Cerebellar nuclear complex (tissue), 1 donor: ENCODE measurements at places on chromosomes 4 and X.

DNA sequence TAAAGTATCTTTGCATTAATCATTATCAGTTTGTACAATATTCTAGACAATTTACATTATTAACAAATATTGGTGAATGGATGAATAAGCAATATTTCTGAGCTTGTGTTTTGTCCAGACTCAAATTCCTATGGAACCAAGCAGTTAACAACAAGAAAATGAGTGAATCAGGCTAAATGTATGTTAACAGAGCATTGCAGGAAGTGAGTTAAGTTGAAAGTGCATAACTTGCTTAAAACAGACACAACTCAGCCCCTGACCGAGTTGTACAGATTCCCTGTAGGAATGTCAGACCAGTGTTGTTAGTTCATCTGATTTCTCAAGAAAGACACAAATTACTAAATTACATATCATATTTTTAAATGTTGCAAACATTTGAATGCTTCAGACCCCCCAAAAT is 23.7 kb upstream of the CSN1S1 start:
- DNase-seq = no peak

GRCh38 chr4:16967722-16968121 is 69.3 kb upstream of the LDB2 start:
- no peak for DNase-seq

GRCh38 chr4:37388681-37389365 is 144.3 kb downstream of the NWD2 start:
- DNase-seq = no peak

GRCh38 chrX:134073341-134073740 is 87.9 kb upstream of the GPC3 start:
- DNase-seq = no peak

GRCh38 chr4:77110730-77111129 is 34.9 kb upstream of the CCNI start:
- DNase-seq = no peak

DNA sequence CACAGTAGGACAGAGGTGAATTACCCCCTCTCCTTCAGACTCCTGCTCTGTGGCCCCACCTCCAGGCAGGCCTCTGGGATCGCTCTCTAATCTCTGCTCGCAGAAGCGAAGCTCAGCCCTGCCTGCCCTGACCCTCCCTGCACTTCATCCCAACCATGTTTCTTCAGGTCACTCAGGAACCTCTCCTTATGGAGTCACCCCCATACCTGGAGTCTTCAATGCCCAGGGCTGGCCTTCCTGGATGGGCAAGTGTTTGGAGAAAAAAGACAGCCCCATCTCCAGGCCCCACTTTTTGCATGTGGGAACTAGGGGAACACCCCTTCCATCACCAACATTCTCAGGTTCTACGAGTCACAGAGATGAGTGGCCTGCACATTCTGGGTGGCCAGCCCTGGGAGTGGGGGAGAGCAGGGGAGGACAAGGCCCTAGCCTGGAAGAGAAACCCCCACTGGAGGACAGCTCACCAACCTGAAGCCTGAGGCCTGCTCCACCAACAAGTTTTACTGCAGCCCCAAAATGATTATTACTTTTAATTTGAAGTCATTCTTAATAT is 90.8 kb downstream of the PPP2R2C start:
- DNase-seq = no peak

GRCh38 chrX:121084903-121085611 is 37.6 kb downstream of the GLUD2 start:
- no peak for DNase-seq

GRCh38 chr4:150136481-150136880 is 58.2 kb downstream of the DCLK2 start:
- no peak for DNase-seq

DNA sequence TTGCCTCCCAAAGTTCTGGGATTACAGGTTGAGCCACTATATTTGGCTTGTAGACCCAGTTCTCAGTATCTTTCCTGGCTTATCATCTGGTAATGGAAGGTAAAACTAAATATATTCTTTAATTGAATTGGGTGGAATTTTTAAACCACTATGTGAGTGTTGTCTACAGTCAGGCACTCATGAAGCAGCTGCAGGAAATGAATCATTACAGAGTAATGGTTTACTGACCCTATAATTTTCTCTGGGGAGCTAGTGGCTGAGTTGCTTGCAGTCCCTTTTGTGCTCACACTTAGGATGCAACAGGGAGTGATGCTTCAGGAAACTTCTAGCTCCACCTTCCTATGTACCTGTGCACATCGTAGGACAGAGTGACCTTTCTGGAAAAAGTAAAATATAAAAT is 4.1 kb upstream of the UGT2B7 start:
- DNase-seq = no peak

DNA sequence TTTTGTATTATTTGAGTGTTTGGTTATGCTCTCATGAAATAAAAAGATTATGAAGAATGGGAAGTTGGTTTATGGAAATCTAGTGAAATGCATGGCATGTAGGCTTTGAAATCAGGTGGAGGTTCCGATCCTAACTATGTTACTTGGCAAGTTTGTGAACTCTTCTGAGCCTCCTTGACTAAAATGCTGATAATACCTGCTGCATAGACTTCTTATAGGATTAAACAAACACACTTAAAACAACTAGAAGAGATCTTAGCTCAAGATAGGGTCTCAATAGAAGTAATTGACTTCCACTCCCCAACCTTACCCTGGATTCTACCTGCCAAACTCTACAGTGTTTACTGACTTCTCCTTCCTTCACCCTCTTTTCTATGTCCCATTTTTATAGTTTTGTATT is 22.2 kb upstream of the TLR2 start:
- no peak for DNase-seq

DNA sequence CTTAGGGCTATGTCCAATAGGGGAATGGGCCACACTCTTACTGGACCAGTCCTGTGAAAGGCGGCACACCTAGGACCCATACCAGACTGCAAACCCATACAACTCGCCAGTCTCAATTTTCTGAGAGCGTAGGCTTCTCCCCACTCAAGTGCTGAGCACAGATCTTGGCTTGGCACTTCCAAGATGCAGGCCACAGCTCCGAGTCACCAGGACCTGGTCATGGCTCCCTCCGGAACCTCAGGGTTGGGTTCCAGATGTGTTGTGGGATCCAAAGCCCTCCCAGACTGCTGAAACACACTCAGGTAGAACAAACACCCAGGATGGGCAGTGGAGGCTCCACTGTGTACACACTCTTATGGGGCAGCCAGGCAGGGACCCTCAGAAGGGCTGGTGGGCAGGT is 103.3 kb downstream of the TMEM144 start:
- no peak for DNase-seq

GRCh38 chr4:52585379-52585778 is 73.7 kb downstream of the USP46 start:
- no peak for DNase-seq

DNA sequence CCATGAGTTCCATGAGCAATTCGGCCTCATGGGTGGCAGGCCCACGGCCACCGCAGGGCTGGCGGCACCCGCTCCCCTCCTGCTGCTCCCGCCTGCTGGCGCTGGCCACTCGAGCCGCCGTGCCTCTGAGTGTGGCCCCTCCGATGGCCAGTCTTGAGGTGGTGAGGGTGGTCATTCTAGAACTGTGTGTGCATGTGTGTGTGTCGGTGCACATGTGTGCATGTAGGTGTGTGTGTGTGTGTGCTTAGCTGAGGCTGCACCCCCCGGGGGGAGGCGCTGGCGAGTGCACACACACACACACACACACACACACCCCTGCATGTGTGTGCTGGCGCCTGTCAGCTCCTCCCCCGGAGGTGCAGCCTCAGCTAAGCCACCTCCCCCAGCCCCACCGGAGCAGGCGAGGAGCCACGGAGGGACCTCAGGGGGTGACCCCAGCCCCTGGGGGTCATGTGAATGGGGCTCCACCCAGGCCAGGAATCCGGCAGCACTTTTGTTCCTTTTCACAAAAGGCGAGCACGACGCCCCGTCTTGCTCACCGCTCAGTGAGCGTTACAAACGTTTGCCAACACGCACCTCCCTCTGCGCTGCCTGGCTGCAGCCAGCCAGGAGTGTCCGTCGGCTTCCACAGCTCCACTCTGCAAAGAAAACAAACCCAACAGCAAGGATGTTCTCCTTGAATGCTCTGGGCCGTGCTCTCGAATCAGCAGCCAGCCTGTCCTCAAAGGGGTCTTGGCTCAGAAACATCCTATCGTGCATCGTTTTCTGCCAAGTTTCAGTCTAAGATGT is 29.9 kb downstream of the FGFRL1 start:
- no peak for DNase-seq

DNA sequence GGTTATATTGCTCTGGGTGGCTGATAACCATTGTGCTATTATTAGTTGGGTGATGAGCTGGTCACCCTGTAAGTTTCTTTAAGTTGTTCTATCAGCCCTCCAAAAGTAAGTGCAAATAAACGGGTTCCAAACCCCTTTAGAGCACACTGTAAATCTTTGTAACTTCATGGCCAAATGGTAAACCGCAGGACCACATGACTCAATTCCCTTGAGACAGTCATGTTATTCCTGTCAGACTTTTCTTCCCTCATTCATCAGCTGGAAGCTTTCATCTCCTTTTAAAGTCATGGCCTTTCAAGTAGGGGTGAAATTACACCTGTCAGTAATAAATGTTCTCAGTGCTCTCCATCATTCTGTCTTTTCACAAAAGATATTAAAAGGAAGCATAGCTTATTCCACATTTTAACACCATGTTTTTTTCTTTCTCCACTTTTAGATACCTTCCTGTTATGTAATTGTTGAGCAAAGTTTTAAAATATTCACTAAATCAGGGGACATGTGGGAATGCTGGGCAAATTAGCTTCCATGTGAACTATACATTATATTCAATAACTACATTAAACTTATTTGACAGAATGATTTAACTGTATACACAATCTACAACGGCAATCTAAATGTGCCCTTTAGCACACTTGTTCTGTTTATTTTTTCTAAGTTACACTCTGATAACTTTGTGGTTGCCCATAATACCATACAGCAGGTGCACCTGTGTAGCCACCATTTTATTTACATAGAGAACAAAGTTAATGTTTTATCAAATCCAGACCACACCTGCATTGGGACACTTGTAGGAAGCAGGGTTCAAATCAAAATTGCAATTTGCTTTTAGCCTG is 275.5 kb downstream of the CFAP299 start:
- DNase-seq = no peak

GRCh38 chr4:37825968-37826294 is 555 bp upstream of the PGM2 start:
- DNase-seq = no peak

DNA sequence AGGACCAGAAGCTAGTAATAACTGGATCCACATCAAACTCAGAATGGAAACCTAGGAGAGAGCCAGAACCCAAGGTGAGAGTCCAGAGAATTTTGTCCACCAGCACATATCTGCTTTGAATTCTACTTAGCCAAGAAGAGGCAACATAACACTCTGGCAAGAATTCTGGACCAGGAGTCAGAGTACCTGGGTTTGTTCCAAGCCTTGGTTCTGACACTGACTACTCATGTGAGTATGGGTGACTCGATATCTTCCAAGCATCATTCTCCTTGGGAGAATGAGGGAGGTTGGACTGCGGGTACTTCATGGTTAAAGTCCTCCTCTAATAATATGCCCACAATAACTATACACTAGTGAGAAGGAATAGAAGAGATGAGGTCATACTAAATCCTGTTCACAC is 144.0 kb upstream of the JADE1 start:
- DNase-seq = no peak

- DNase-seq = no peak
Observed at GRCh38 chr4:182582245-182582644, 334.9 kb downstream of the DCTD start.

- no peak for DNase-seq
Observed at GRCh38 chr4:70714079-70714887, 7.5 kb upstream of the RUFY3 start.

DNA sequence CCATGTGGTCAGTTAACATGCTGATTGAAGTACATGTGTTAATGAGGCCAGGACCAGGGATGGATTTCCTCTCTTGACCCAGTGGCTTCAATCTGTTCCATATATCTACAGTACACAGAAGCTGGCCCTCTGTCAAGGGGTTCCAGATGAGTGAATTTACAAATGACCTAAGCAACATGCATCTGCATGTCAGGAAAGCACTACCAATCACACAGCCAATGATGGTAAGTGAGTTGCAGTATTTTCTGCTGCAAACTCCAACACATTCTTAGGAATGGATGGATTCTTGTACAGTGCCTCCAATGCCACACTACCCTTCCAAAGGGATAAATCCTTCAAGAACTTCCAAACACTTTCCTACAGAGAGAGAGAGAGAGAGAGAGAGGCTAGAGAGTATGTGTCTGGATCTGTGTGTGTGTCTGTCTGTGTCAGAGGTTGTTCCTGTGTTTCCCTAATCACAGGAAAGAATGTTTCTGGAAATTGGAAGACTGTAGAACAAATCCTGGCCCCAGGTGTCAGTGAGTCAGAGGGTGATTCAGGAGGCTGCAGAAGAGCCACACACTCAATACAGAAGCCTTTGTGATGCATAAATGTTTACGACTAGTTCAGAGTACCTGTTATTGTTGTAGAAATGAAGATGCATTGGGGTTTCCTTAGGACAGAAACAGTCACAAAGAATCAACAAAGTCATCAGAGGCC is 107.5 kb downstream of the GUCY2F start:
- DNase-seq = no peak

DNA sequence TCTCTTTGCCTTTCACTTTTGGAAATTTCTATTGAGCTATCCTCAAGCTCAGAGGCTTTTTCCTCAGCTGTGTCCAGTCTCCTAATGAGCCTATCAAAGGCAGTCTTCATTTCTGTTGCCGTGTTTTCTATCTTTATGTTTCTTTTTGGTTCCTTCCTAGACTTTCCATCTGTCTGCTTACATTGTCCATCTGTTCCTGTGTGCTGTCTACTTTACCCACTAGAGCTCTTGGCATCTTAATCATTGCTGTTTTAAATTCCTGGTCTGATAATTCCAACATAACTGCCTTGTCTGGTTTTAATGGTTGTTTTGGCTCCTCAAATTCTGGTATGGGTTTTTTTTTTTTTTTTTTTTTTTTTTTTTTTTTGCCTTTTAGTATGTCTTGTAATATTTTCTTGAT is 9.3 kb upstream of the PDE6B start:
- no peak for DNase-seq

GRCh38 chrX:42869659-42870476 is 91.9 kb upstream of the PPP1R2C start:
- DNase-seq = no peak

- no peak for DNase-seq
Observed at GRCh38 chr4:121139533-121140222, 24.4 kb downstream of the TNIP3 start.
